ENCODE measurements at places on chromosomes 2 and 18.

DNA sequence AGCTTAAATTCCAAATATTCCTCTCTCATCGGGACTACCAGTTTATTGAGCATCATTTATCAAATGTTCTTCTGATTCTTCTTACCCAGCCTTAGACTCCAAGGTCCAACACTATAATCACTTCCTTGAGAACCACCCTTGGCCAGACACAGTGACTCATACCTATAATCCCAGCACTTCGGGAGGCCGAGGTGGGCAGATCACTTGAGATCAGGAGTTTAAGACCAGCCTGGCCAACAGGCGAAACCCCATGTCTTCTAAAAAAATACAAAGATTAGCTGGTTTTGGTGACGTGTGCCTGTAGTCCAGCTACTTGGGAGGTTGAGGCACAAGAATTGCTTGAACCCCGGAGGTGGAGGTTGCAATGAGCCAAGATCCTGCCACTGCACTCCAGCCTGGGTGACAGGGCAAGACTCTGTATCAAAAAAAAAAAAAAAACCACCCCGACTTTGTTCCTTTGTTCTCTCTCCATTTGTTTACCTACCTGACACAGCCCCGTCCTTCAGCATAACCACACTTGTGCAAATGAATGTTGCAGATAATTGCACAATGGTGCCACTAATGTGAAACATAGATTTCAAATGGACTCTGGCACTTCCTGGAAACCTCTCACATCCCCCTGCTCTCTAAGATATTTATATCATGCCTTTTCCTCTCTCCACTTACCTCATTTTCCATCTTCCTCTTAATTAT is 38.9 kb upstream of the LPIN2 start:
- DNase-seq, result no peak

DNA sequence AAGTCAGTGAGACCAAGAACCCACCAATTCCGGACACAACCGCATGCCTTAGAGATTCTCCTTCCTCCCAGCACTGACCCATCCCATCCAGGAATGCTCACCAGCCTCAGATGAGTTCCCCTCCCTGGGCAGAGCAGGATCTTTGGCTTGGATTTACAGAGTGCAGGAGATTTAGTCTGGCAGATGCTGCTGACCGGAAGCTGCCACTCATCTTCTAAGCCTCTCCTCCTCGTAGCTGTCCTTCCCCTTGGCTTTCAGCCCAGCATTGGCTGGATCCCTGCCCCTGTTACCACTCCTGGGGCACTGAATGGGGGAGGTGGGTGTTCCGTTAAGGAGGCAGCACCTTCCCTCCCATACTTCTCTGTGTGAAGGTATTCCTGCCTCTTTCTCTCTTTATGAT is 53.2 kb downstream of the VWA3B start:
- no peak for DNase-seq

GRCh38 chr18:79245517-79246001 is 150.2 kb upstream of the NFATC1 start:
- no peak for DNase-seq

DNA sequence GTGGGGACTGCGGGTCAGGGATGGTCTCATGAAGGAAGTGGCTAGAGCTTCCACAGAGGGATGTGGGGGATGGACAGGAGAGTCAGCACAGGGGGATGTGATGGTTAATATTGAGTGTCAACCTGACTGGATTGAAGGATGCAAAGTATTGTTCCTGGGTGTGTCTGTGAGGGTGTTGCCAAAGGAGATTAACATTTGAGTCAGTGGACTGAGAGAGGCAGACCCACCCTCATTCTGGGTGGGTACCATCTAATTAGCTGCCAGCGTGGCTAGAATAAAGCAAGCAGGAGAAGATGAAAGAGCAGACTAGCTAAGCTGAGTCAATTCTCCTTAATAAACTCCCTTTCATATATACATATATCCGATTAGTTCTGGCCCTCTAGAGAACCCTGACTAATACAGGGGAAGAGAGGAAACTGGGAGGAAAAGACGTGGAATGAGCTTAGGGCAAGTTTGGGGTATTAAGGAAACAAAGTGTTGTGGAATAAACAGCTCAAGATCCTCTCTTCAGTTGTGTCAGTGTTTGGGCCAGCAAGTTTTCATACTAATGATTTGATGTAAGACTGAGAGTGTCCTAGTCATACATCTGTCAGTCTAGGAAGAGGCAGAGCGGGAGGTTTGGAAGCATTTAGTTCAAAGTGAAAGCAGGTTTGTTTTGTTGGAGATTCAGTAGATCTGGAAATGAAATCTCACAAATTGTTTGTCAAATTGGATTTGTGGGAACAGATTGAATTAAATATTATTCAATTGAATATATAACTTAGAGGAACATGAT is 135.2 kb upstream of the NT5C1B start:
- DNase-seq, result no peak

GRCh38 chr18:54255141-54255540 is 14.2 kb upstream of the POLI start:
- DNase-seq, result no peak

DNA sequence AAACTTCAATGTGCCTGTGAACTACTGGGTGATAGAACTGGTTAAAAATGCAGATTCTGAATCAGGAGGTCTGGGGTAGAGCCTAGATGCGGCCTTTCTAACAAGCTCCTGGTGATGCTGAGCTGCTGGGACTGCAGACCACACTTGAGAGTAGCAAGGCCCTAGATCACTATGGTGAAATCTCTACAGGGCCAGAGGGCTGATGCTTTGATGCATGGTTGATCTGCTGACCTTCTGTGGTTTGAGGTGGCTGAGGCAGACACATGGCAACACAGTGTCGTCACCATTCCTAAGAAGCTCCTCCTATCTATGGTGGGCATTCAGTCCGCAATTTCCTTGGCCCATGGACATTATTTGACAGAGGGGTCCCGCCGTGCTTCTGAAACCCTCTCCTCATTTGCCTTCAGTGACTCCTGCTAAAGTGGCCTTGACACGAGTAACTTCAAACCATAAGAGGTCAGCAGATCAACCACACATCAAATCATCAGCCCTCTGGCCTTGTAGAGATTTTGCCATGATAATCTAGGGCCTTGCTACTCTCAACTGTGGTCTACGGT is 19.8 kb downstream of the CCDC68 start:
- DNase-seq, result no peak

- peak; percentile 56 for DNase-seq
Measured at GRCh38 chr2:138395565-138396306, 105.8 kb upstream of the SPOPL start.

- DNase-seq, result peak; percentile 66
Measured at GRCh38 chr2:9240745-9241144, 34.1 kb downstream of the ASAP2 start.

DNA sequence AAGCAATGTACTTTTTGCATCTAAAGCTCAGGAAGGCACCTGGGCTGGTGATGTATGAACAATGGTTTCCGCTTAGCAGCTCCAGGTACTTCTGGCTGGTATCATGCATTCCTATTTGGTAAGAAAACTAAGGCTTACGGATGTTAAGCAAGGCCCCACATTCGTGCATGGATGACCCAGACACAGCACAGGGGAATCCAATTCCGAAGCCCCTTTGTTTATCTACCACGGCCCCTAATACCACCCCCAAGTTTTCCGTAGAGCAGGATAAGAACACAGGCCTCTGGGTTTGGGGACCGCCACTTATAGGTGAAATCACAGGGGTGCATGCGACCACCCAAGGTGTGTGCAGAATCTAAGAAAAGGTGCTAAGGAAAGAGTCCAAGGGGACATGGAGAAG is 192.1 kb upstream of the ID2 start:
- no peak for DNase-seq

- DNase-seq, result no peak
Measured at GRCh38 chr2:132392221-132392620, 24.4 kb upstream of the GPR39 start.

- DNase-seq, result no peak
Measured at GRCh38 chr2:241808051-241808720, 807 bp upstream of the NEU4 start.

- DNase-seq, result no peak
Measured at GRCh38 chr2:112182581-112183034, 44.4 kb downstream of the FBLN7 start.

- peak; percentile 32 for DNase-seq
Measured at GRCh38 chr2:171574149-171574795, 52.0 kb downstream of the CYBRD1 start.

All from astrocyte (in vitro differentiated cells and primary cell).